ENCODE measurements at places on chromosomes 16 and 17.

- no peak for DNase-seq
Measured at GRCh38 chr16:88878967-88879787, 12.7 kb upstream of the PABPN1L start.

GRCh38 chr17:39628655-39629493 lies 2.1 kb downstream of the PPP1R1B start:
- no peak for DNase-seq

GRCh38 chr16:50657241-50657640 lies 23.9 kb downstream of the SNX20 start:
- DNase-seq, result peak; percentile 61

GRCh38 chr17:82006468-82007227 lies 16.0 kb downstream of the CENPX start:
- no peak for DNase-seq

GRCh38 chr16:86572041-86572521 lies 5.5 kb downstream of the FOXC2 start:
- DNase-seq, result no peak

- DNase-seq, result no peak
Measured at GRCh38 chr16:51877686-51878085, 669.3 kb downstream of the TOX3 start.

DNA sequence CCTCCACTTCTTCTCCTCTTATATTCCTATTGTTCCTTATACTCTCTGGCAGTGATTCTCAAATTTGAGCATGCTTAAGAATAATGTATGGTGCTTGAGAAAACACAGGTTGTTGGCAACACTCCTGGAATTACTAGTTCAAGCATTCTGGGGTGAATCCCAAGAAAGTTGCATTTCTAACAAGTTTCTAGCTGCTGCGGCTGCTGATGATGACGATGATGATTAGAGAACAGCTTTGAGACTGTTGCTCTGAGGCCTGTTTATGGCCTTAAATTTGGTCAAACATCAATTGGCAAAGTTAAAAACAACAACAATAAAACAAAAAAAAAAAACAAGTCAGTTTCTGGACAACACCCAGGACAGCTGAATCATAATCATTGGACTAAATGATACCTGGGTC lies 961.9 kb downstream of the CDH11 start:
- no peak for DNase-seq

DNA sequence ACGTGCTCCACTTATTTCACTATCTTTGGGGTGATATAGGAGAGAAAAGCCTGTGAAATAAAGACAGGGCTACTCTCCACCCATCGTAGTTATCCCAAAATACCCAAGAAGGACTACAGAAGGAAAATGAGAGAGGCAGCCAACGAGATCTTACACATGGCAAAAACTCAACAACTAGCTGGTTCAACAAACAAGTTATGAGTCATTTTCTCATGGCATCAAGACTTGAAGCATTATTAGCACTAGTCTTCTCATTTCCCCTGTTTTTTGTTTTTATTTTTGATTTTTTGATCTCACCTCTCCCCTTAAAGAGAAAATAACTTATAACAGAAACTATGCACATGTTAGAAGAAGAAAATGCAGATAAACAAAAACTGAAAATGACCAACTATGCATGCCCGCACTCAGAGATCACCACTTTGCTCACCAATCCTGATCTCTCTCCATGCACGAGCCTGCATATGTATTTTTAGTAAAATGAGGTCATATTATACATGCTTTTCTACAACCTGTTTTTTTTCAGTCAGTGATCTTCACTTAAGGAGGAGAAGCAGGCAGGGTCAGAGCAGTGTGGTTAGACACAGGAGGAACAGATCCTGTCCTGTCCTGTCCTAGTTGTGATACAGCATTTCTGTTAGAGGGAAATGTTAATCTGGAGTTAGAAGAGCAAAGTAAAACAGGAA lies 22.8 kb downstream of the FAM117A start:
- peak; percentile 46 for DNase-seq

- DNase-seq, result no peak
Measured at GRCh38 chr17:80168371-80168770, 1.5 kb upstream of the CARD14 start.

DNA sequence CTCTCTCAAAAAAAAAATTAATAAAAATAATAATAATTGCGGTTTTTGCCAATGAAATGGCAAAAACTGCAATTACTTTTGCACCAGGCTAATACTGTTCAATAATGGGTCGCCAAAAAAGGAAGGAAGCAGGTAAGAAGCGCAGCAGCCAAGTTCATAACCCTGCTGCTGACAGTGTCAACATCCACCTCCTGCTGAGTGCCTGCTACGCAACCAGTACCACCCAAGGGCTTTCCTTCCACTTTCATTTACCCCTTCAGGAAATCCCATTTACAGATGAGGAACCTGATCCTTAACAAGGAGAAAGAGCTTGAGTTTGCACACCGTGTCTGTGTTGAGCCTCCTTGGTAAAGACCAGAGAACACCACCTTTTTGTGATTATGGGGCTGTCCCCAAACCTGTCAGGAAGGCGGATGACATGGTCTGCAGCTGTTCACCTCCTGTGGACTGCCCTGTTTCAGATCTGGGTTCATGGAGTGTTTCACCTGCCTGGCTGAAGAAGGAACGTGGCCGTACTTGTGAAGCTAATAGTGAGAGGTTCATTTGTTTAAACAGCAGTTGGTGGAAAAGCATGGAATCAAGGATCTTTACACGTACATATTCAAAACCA lies 378.0 kb downstream of the SLC39A11 start:
- DNase-seq, result peak; percentile 43

- DNase-seq, result no peak
Measured at GRCh38 chr16:17325476-17326143, 145.2 kb downstream of the XYLT1 start.

- no peak for DNase-seq
Measured at GRCh38 chr16:75617121-75617520, 6.0 kb downstream of the ADAT1 start.

GRCh38 chr17:66469890-66470289 lies 167.5 kb downstream of the PRKCA start:
- DNase-seq, result peak; percentile 32

DNA sequence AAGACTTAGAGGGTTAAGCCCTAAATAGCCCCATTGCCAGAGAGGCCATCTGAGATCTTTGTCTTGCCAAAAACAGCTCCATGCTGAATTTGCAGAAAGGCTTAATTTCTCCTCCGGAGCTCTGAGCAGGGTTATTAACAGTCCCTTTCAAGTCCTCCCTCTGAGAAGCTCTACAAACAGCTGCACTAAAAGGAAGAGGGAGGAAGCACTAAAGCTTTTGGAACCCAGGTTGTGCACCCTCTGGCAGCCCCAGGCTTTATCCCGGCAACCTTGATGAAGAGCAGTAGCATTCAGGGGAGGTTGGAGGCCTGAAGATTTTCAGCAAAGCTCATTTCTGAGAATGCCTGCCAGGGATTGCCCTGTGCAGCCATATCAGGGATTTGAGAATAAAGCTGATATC lies 554.7 kb downstream of the RBFOX1 start:
- DNase-seq, result no peak

GRCh38 chr17:49776551-49777300 lies 11.8 kb upstream of the KAT7 start:
- DNase-seq, result peak; percentile 31

- no peak for DNase-seq
Measured at GRCh38 chr16:50868577-50868976, 126.7 kb downstream of the CYLD start.

- no peak for DNase-seq
Measured at GRCh38 chr17:79223953-79224352, 149.3 kb downstream of the ENGASE start.

- no peak for DNase-seq
Measured at GRCh38 chr16:85709766-85710585, 21.2 kb upstream of the GINS2 start.

GRCh38 chr17:63224644-63225043 lies 221.5 kb downstream of the CYB561 start:
- DNase-seq, result no peak

DNA sequence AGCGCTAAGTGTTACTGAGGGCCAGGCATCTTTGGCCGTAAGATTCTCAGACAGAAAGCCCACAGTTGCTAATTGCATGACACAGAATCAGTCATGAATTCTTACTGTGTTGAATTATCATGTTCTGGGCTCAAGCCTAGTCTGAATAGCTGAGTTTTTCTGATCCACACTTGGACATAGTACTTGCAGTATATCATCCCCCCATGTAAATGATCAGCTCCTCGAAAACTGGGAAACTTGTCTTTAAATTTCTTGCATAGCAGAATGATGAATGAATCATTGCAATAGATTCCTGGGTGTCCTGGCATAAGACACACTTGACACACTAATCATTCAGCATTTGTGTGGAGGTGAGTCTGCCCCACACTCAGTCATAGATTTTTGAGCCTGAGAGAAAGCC lies 2.2 kb downstream of the MLYCD start:
- no peak for DNase-seq

- DNase-seq, result no peak
Measured at GRCh38 chr16:14452066-14452465, 178.0 kb downstream of the PARN start.

- no peak for DNase-seq
Measured at GRCh38 chr16:65281586-65281985, 159.7 kb upstream of the CDH11 start.

GRCh38 chr17:74968361-74968780 lies 4.2 kb downstream of the HID1 start:
- no peak for DNase-seq

DNA sequence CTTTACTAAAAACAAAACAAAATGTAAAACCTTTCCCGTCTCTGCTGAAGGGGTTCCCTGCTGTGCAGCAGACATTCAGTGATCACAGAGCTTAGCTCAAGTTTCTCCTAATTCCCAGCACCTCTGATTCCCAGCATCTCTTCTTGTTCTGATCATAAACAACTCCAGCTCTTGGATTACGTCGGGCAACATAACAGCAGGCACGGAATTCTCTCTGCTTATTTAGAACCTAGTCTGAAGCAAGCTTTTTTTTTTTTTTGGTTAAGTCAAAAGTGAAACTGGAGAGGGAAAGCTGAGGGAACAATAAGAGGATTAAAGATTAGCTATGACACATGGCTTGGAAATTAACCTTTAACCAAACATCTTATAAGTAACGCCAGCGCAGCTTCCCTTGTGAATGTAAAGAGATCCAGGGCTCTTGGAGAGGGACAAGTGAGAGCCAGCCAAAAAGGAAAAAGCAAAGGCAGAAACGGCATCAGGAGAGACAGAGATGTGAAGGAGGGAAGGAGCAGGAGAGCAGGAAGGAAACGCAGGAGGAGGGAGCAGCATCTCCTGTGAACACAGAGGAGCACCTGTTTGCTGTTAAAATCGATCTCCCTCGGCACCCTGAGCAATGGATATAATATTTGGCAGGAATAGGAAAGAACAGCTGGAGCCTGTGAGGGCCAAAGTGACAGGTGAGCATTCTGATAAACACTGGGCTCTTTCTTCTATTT lies at the start of gene BCO1:
BCO1 (plus strand) TSS at position 394 of the 716 bp plus-strand sequence; CDS start at position 614, 220 bp downstream.
- DNase-seq, result no peak

DNA sequence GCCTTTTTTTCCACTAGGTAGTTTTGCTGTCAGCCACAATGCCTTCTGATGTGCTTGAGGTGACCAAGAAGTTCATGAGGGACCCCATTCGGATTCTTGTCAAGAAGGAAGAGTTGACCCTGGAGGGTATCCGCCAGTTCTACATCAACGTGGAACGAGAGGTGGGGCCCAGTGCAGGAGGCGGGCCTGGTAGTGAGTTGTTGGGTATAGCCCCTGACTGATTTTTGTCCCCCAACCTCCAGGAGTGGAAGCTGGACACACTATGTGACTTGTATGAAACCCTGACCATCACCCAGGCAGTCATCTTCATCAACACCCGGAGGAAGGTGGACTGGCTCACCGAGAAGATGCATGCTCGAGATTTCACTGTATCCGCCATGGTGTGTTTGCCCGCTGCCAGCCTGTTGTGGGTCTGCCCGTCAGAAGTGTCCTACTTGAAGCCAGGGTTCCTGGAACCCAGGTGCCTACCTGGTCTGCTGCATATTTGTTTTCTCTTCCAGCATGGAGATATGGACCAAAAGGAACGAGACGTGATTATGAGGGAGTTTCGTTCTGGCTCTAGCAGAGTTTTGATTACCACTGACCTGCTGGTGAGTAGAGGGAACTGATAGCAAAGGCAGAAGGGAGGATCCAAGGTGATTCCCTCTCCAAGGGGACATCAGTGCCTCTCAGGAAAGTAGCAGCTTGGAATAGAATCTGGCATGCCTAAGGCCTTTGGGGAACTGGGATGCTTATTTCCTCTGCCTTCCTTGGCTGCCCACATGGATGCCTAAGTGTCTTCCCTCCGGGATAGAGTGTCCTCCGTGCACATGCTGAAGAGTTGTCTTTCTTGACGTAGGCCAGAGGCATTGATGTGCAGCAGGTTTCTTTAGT lies 1.9 kb upstream of the CD68 start:
- no peak for DNase-seq

All from inflammatory macrophage treated with lipopolysaccharide for 4 hours (primary cell).